Anterior cingulate cortex (tissue), 58 donors: ENCODE measurements at places on chromosomes 5 and 9.

- DNase-seq: no peak
Measured at GRCh38 chr5:123421773-123422172, 1.4 kb downstream of the CEP120 start.

DNA sequence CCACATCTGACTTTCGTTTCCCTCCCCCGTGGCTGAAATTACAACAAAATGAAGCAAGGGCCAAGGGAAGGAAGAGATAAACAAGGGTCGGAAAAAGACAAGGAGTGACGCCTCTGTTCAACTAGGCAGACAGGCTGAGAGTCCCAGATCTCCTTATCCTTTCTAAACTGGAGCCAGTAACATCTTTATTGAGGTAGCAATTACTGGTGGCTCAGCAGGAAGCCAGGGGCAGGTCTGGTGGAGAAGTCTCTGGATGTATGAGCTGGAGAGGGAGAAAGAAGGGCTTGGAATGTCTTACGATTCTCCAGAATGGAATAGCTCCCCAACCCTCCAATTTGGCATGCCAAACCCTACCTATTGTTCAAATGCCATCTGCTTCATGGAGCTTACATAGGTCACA lies 190.8 kb upstream of the BRINP1 start:
- no peak for DNase-seq

DNA sequence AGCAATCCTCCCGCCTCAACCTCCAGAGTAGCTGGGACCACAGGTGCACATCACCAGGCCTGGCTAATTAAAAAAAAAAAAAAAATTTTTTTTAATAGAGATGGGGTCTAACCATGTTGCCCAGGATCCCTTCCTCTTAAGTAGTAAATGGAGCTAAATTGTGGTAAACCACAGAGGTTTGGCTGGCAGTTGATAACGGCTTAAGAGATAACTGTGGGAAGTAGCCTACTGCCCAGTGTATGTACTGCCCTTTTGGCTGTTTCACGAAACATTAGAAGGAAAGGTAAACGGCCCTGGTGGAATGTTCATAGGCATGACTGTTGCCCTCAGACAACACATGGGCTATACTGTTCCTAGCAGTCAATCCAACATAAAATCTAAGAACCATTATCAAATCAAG lies 44.4 kb downstream of the HMGCR start:
- DNase-seq: no peak

GRCh38 chr5:45642370-45642769 lies 53.8 kb downstream of the HCN1 start:
- no peak for DNase-seq

- DNase-seq: no peak
Measured at GRCh38 chr5:139236479-139236878, 38.3 kb upstream of the SIL1 start.

DNA sequence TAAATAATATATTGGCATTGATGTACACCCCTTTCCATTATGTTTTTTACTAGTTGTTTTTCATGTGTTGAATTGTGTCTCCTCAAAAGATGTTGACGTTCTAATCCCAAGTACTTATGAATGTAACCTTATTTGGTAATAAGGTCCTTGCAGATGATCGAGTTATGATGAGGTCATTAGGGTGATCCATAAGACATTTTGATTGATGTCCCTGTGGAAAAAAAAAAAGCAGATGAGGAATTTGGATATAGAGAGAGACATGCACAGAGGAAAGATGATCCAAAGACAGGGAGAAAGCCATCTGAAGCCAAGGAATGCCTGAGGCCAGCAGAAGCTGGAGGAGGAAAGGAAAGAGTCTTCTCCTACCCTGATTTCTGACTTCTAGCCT lies 632.7 kb downstream of the TLR4 start:
- DNase-seq: no peak

- no peak for DNase-seq
Measured at GRCh38 chr5:67659288-67659687, 462.7 kb upstream of the CD180 start.

DNA sequence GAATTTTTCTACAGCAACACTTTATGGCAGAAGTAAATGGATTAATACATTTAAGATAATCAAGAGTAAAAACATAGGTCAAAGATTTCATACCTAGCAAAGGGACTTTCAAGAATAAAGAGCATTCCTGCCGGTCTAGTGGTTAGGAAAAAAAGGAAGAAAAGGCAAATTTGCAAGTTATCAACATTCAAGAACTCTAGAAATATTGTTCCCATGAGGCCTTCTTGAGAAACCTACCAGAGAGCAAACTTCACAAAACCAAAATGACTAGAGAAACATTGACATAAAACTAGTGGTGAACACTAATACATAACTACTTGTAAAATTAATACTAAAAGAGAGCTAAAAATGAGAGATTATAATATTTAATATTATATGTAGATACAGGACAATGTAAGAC lies 320.2 kb upstream of the RGMB start:
- DNase-seq: no peak
